ENCODE measurements at places on chromosomes 16 and 17. TPM values are rescaled to one million over a fixed set of nuclear protein-coding genes. Genes with fewer than 3 reads are reported as not detected.

- DNase-seq, result no peak
These were observed 53.3 kb upstream of the ACSF3 start for GRCh38 chr16:89040391-89040790.

GRCh38 chr17:7654832-7655540 lies 4.3 kb downstream of the ATP1B2 start:
- DNase-seq, result no peak

Gene SBK1
- total RNA-seq, result 1.6 TPM

- no peak for DNase-seq
These were observed 1.5 kb downstream of the RRAD start for GRCh38 chr16:66923866-66924265.

DNA sequence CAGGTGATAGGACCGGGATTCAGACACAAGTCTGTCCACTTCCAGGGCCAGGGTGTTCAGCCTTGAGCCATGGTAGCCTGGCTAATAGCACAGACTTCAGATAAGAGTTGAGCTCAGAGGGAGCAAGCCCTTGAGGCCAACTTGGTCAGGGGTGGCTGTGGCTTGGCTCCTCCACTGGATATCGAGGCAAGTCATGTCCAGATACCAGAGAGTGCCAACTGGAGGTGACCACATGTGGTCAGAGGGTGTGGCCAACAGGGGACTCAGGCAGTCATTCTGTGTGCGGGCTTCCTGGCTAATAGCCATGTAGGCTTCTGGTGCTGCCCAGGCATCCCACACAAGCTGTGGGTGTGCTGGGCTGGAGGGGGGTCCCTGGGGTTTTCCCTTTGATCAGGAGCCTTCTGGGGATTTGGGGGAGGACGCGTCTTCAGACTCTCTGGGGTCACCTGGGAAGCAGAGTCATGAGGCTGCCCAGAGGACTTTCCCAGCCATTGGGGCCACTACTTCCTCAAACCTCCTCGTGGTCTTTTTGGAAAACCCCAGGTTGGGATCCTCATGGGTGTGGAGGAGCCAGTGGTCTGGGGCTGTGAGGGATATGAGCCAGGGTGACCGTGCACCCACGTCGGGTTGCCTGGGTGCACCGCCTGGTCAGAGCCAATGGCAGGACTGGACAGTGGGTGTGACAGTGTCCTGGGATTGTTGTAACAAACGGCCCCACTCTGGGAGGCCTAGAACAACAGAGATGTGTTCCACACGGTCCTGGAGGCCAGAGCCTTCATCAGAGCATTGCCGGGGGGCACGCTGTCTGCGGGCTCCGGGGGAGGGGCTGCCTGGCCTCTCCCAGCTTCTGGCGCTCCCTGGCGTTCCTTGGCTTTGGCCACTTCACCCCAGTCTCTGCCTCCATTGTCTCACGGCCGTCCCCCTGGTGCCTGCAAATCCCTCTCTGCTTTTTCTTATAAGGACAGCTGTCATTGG lies 25.0 kb downstream of the COX4I1 start:
- DNase-seq, result no peak

Gene MPRIP
- total RNA-seq, result 279 TPM

GRCh38 chr17:79002796-79003593 lies 6.6 kb downstream of the CANT1 start:
- DNase-seq, result no peak

GRCh38 chr16:55116165-55116920 lies 185.7 kb downstream of the IRX5 start:
- DNase-seq, result no peak

DNA sequence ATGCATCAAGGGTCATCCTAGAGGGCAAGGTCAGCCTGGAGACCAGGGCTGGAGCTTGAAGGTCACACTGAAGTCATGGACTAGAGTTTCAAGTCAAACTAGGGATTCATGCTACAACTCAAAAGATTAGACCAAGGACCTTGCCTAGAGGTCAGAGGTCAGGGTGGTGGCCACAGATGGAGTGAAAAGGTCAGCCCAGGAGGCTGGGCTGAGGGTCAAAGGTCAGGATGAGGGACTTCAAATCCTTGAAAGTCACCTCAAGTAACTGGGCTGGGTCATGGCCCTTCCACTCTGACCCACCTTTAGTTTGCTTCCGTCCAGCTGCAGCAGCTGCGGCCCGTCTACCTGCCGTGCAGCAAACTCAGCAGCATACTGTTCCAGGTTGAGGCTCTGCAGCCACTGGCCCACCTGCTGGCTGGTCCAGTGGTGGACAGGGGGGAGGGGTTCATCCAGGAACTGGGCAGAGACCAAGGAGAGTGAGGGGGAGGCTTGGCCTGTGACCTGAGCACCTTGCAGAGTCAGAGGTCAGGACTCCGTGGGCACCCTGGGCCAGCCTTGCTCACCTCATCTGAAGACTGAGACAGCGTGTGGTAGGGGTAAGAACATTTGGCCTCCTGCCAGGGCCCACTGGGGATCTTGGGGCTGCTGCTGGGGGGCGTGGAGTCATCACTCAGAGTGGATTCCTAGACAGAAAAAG lies 16.2 kb downstream of the SAMD14 start:
- DNase-seq, result no peak

DNA sequence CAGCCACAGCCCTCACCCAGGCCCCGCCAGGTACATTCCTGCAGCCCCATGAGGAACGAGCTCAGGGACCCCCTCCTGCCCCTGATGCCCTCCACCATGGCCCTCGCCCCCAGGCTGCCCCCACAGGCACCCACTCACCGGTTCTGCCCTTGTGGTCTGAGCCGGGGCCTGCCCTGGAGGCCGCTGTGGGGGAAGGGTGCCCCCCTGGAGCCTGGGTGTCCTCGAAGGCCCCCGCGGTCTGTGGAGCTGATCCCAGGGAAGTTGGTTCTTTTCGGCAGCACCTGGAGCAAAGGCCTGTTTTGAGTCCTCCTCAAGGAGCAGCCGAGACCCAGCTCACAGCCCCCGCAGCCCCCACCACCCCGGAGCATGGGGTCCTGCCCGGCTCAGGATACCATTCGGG lies 2.4 kb downstream of the PABPN1L start:
- DNase-seq, result no peak

Gene GRIN2A
- 0.35 TPM for total RNA-seq

GRCh38 chr16:19837331-19837980 lies 47.2 kb downstream of the GPRC5B start:
- DNase-seq, result no peak
